ENCODE measurements at places on chromosomes 7 and 10.

DNA sequence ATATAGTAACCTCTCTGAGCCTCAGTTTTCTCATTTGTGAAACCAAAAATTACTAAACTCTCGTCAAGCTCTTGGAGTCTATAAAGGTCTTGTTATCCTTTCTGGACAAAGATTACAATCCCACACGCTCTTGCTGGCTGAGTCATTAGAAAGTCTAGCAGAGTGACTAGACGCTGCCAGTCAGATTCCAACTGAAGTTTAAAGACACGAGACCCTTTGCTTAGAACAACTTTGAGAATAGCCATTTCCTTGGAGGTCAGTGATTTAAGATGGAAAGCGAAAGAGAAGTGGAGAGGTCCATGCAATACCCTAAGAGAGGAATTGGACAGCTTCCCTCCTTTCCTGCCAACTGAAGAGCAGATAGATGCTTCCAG lies 119.5 kb downstream of the APBB1IP start:
- no peak for DNase-seq

DNA sequence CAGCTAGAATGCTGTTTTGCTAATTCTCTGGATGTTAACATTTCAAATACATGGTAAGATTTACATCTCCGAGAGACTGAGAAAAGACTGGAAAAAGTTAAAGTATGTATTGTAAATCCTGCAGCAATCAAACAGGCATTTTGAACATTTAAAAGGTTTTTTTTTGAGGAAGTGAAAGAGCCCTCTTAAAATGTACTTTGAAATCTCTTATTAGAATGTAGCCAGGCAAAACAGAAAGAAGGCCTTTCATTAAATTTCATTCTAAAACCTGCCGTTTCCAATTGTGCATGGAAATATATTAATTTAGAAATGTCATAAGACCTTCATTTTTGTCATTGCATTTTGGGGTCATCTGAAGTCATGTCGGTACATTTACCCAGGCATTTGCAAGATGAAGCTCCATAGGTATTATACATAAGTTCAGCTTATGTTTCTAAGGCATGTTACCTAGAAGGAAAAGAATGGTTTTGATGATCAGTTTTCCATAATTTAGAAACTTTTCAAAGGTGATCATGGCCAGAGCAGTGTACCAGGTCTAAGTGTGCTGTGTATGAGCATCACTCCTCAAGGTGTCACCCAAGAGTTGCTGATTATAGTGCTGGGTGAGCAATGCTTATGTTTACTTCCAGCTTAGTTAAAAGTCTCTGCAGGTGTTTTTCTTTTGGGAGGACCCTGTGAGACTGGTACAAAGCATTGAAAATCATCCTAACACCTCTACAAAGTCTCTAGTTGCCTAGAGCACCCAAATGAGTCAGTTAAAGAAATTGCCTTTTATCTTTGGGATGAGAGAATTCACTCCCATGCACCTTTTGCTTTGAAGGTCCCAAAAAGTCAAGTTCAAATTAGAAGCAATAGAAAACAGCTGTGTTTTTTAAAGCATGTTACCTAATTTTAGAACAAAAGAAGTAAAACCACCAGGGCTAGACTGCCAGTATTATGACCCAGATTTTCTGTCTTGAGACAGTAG lies 7.1 kb downstream of the ZNF736 start:
- DNase-seq = no peak

DNA sequence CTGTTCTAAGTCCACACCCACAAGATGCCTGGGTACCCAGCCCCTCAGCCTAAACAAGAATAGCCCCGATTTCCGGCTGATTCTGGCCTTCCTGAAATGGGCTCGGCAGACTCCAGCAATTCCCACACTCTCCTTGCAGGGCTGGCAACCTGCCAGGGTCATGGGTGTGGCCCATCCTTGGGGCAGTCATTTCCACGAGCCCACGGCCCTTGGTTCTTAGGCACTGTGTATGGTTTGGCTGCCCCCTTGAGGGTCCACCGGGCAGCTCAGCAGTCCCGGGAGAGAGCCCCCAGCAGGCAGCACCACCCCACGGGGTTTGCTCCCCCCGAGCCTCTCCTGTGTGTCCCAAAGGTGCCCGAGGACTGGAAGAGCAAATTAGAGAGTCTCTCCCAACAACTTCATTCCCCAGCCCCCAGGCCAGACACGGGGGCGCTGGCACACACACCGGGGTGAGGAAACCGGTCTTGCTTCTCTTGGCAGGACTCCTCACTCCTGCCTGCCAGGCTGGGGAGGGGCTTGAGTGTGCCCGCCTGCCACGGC lies 142.2 kb downstream of the EMX2 start:
- peak; percentile 53 for DNase-seq

- DNase-seq = no peak
Measured at GRCh38 chr7:46147871-46148270, 226.8 kb upstream of the IGFBP3 start.

DNA sequence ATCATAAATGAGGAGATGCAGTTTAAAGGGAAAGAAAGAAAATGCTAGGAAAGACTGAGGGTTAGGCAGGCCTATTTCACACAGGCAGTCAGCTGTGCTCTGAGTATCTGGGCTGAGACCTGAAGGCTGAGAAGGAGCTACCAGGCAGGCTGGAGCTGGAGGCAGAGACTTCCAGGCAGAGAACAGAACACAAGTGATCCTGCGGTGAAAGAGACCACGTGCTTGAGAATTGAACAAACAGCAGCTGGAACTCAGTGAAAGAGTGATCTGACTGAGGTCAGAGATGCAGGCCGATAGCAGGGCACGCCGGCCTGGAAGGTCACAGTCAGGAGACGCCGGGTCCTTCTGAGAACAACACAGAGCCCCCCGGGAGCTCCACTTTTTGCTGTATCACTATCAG lies 147.8 kb downstream of the ADAM12 start:
- DNase-seq = no peak

GRCh38 chr10:13758756-13759155 lies 172.0 kb downstream of the PRPF18 start:
- no peak for DNase-seq

DNA sequence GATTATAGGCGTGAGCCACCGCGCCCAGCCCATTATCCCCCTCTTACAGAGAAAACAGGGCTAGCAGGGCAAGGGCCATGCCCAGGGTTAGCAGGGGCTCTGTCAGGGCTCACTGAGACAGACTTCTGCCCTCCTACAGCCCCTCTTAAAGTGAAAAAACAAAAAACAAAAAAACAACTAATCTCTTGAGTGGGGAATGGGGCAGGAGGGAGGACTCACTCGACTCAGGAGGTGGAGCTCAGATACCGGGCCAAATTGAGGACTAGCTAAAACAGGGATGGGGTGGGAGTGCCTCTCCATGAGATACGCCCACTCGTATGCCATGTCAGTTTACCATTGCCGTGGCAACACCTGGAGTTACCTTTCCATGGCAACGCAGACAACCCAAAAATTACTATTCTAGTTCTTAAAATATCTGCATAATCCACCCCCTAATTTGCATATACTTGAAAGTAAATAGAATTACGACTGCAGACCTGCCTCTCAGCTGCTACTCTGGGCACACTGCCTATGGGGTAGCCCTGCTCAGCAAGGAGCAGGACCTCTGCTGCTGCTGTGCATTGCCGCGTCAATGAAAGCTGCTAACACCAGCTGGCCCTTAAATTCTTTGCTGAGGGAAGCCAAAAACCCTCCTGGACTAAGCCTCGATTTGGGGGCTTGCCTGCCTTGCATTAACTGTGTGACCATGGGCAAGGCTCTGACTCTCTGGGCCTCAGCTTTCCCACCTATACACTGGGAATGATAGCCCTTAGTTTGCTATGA lies 13.4 kb downstream of the SSC4D start:
- DNase-seq = peak; percentile 71

- no peak for DNase-seq
Measured at GRCh38 chr10:99929360-99929759, 80.4 kb downstream of the DNMBP start.

DNA sequence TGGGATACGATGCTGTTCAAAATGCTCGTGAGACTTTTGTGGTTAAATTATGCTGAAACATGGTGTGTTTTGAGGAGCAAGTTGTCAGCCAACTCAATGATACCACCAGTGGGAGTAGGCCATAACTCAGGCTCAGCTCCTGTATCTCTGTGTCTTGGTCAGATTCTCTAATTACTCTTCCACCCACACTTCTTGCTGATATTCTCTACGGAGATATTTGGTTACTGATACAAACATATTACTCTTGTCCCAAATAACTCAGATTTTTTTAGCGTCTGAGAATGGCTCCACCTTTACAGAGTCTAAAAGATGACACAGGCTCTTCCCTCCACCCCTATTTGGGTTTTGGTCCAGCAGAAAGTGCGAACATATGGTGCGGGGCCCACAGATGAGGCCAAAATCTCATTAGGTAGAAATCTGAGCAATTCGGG lies 168.9 kb downstream of the PKD1L1 start:
- DNase-seq = no peak

DNA sequence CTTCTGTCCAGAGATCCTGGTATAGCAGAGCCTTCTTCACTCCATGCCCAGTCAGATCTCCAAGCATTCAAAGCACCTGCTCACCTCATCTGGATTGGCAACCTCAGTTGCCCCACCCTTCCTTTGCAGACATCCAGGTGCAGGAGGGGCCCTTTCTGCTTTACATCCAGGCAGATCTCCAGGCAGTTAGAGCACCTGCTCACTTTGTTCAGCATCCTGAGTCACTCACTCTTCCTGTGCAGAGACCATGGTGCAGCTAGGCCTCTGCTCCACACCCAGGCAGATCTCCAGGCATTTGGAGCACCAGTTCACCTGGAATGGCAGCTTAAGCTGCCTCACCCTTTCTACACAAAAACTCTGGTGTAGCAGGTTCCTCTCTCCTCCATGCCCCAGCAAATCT lies 153.1 kb downstream of the CDK14 start:
- no peak for DNase-seq

DNA sequence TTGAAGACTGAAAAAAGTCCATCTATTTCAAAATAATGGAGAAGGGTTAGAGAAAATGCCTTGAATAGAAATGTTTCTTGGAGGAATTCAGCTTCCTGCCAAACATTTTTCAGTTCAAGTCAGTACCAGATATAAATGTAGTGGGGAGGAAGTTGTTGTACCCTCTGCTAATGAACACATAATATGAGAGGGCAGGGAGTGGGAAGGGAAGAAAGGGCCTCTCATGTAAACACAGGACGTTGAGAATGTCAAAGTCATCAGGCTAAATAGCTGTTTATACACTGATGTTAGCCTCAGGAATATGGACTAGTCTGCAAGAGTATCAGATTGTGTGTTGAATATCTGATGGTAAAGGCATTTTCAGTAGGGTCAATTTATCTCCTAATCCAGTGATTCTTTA lies 37.0 kb downstream of the GPR37 start:
- DNase-seq = no peak

DNA sequence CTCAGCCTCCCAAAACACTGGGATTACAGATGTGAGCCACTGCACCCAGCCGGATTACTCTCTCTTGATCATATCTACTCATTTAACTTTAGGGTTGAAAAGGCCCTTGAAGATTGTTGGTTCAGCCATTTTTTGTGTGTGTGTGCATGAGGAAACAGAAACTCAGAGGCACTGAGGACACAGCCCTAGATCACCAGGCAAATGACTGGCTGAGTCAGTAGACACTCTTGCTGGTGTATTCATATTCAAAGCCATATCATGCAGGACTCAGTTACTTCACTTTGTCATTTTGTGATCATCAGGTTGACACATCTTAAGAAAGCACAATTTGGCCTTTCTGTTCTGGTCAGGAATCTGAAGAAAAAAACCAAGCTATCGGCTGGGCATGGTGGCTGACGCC lies 253.4 kb downstream of the TRIL start:
- DNase-seq = no peak

DNA sequence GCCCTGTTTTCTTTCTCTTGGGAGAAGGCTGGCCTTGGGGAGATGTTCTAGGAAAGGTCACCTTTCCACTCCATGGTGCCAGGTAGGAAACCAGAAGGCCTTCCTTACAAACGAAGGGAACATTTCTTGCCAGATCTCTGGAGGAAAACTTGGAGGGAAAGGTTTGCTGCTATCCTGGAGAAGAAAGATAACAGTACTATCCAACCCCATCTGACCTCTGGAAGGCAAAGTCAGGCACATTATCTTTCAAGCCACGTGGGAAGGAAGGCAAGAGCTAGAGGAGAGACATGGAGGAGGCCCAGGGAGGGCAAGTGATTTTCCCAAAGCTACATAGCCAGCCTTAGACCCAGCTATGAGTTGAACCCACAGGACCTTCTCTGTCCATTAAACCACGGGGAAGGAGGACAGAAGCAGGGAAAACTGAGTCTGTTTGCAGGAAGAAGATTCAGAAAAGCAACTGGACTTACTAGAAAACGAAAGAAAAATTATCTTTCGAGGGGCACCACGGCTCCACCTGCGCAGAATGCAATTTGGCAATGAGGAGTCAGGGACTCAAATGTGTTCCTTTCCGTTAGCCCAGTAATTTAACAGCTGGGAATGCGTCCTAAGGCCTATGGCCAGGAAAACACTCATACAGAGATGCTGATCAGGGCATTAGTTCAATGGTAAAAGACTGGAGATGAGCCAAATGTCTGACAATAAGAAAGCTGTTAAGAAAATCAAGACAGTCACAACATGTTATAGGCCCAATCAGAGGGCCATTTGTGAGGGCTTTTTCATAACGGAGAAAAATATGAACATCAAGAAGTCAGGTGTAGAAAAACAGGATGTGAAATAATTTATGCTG lies 32.0 kb upstream of the PSAP start:
- no peak for DNase-seq

DNA sequence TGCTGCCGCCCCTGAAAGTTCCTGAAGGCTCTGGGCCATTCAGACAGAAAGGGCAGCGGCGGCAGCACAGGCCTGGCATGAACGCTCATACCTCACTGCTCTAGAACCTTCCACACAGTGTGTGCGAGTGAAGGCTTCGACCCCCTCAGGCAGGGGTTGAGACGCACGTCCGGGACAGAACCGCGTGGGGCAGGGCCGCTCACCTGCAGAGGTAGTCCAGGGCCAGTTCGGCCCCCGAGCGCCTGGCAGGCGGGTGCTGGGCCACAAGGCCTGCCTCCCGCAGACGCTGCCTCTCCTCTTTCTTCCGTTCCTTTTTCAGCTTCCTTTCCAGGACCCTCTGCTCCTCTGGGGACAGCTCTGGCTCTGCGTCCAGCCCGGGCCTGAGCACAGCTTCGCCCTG lies 26.8 kb downstream of the CYP2W1 start:
- DNase-seq = no peak

DNA sequence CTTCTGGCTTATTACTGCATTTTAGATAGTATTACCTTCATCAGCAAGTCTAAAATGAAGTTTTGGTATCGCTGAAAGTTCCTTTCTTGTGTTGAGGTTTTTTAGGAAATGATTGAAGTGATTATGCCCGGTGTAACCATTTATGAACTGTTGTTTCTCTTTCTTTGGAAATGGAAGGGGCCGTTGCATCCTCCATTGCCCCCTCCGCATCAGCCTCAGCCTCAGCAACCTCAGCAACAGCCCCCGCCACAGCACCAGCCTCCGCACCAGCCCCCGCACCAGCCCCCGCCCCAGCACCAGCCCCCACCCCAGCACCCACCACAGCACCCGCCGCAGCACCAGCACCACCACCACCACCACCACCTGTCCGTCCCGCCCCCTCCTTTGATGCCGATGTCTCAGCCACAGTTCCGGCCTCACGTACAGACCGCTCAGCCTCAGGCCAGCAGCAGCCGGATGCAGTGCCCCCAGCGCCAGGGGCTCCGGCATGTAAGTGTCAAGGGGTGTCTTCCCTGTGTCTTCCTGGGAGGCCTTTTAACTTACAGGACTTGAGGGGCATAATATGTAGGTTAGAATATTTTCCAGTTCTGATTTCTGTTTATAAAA lies 72.6 kb downstream of the SHH start:
- no peak for DNase-seq

Data from right hindlimb (tissue), 1 donor.